Ascending aorta (tissue), 2 donors: ENCODE measurements at places on chromosomes 4 and X.

DNA sequence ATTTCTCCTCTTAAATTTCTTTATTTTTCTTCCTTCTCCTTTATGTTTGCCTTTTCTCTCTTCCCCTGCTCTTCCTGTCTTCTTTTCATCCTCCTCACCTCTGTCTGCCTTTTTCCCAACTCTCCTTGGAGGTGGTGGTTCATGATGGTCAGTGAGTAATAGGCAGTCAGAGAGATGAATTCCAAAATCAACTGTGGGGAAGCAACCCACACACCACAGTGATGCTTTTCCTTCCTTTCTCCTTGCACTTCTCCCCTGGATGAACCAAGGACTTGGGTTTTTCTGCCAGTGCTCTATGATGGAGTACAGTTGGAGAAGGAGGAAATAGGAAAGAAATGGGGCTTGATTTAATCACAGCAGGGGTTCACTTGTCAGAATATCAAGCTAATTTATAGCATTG lies 153.8 kb downstream of the DCK start:
- DNase-seq: no peak

- no peak for DNase-seq
These were observed 57.4 kb upstream of the SORBS2 start for GRCh38 chr4:185869427-185869826.

DNA sequence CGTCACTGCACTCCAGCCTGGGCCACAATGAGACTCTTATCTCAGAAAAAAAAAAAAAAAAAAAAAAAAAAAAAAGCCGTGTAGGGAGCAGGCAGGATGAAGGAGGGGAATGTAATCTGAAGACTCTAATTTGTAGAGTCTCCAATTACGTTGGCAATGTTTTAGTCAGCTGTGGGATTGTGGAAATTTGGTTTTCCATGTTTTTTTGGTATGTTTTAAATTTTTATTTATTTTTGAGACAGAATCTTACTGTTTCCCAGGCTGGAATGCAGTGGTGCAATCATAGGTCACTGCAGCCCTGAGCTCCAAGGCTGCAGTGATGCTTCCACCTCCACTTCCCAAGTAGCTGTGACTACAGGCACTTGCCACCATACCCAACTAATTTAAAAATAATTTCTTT lies 56.5 kb downstream of the NSD2 start:
- no peak for DNase-seq

GRCh38 chr4:6474705-6475457 lies 2.5 kb upstream of the PPP2R2C start:
- no peak for DNase-seq

- DNase-seq: no peak
These were observed 217.8 kb upstream of the ETNPPL start for GRCh38 chr4:108980455-108981239.
